ENCODE measurements at places on chromosomes 5 and 9.

GRCh38 chr5:39446231-39446630 is 21.5 kb upstream of the DAB2 start:
- DNase-seq, result no peak

- DNase-seq, result no peak
Observed at GRCh38 chr9:1231998-1232919, 182.1 kb downstream of the DMRT2 start.

GRCh38 chr5:9240431-9240830 is 305.4 kb downstream of the SEMA5A start:
- DNase-seq, result no peak

GRCh38 chr9:88807426-88807825 is 183.8 kb upstream of the S1PR3 start:
- DNase-seq, result no peak

- DNase-seq, result no peak
Observed at GRCh38 chr5:157767689-157768088, 24.2 kb downstream of the LSM11 start.

DNA sequence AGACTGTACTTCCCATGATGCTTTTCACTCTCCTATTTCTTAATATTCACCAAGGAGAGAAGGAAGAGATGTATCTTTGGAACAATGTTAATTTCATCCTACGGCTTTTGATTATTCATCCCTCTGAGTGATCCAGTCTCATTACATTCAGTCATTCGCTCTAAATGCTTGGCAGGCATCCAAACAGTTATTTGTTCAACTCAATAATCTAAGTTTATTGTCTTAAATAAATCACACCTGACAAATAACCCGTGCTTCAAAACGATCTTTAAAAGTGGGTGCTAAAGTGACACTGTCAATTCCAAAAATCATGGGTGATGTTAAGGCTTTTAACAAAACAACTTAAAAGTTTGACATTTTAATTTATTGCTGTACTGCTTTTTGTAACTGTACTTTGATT is 233.1 kb downstream of the RASEF start:
- DNase-seq, result no peak

Measured in HAP-1 (cell line).